ENCODE measurements at places on chromosomes 13 and 19. TPM values are rescaled to one million over a fixed set of nuclear protein-coding genes. Genes with fewer than 3 reads are reported as not detected.

Gene NLRP11
- not detected for total RNA-seq

Gene LAMP1
- 117 TPM for total RNA-seq

Gene PRRG2
- 0.83 TPM for total RNA-seq

Gene IFNL1
- total RNA-seq, result not detected

Gene FFAR1
- not detected for total RNA-seq

Gene ZNF682
- total RNA-seq, result 9.2 TPM

Gene TEX29
- 0.61 TPM for total RNA-seq

Gene OR7C1
- 0.10 TPM for total RNA-seq

Gene SELENOW
- total RNA-seq, result 329 TPM

Gene APOC4
- total RNA-seq, result 0.22 TPM

Gene HCST
- 1.9 TPM for total RNA-seq

Gene PEAK3
- 0.20 TPM for total RNA-seq

Gene SYT5
- 11.5 TPM for total RNA-seq

Gene C13orf42
- 0.06 TPM for total RNA-seq

Gene PRR20A
- total RNA-seq, result not detected

Gene FCAR
- 9.1 TPM for total RNA-seq

Gene KLC3
- 1.1 TPM for total RNA-seq

DNA sequence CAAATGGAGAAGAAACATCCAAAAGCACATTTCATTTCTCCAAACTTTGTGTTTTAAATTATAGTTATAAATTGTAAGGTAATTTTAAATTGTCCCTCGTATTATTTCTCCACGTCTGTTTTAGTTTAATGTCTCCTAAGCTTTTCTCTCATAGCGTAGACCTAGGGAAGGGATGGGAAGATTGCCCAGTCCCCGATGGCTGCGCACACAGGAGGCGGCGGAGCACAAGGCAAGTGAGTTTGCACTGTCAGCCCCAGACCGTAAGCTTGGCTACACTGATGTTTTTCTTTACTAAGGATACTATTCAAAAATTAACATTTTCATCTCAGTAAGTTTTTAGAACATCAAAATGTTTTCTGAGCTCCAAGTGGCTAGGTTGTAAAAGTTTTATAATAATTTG is 72.3 kb downstream of the GPR12 start:
- no peak for DNase-seq

- no peak for DNase-seq
Observed at GRCh38 chr13:71448080-71448630, 418.8 kb downstream of the DACH1 start.

DNA sequence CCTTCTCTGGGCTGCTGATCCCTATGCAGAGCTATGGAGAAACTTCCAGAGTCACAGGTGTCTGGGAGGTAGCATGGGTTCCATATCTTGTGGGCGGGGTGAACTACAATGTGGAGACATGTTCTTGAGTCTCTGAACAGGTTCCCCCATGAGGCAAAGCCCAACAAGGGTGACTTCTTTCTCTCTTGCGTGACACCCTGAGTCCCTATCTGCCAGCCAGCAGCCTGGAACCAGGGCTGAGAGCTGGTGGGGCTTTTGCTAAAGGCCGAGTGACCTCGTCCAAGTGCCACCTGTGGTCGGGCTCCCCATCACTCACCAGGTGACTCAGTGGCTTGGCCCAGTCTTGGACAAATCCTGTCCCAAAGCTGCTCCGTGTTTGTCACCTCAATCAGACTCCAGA is 88.0 kb upstream of the ZNF536 start:
- no peak for DNase-seq

DNA sequence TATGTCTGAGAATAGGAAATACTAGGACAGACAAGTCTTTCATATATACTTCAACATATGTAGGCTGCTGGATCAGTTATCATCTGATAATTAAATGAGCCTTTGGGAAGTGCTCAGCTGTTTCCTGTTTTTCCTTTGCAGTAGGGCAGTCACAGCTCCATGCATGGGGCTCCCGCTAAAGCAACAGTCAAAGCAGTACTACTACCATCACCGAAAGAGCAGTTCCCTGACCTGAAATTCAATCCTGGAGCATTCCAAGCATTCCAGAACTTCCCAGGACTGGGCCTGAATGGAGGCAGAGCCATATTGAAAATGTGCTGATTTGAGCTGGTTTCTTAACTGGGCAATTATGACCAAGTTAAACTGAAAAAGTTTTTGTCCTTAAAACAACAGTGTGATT is 20.5 kb downstream of the MICU2 start:
- no peak for DNase-seq

DNA sequence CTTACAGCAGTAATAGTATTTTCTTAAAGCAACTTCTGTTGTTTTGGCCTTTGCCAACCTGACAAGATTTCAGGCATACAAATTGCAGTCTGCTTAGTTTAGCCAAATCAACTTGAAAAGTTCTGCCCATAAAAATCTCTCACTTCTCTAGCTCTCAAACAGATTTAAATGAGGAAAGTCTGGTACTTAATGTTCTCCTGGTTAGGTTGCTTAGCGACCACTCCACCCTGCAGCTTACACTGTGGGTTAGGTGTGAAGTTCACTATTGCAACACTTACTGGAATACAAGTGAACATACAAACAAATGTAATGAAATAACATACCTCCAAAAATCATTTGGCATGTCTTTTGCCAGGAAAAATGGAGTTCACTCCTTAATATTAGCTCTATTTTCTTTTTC is 178.7 kb upstream of the PCDH9 start:
- peak; percentile 29 for DNase-seq

DNA sequence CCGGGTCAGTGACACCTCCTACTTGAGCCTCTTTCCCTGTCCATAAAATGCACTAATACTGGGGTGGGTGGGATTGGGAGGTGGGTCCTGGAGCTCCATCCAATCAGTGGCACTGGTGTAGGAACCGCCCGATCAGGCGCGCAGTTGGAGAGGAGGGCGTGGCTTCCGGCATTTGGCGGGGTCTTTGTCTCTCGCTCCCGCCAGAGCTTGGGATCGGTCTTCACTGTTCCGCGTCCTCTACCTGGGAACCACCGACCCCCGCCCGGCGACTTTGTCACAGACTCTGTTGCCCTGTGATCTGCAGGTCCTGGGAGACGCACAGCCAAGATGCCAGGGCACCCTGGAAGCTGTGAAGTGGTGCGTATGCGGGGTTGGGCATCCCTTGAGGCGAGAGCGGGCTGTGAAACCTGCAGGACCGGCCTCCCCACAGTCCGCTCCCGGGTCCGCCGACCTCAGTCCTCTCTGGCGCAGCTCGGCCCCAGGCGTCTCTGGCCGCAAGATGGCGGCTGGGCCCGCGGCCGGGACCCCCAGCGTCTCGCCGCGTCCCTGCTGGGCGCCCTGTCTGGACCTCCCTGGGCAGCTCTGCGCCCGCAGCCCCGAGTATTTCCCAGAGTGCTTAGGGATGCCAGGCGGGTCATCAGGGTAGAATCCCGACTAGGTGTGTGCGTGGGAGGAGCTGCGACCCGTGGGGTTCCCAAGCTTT is 41.6 kb upstream of the ZNF730 start:
- peak; percentile 95 for DNase-seq

DNA sequence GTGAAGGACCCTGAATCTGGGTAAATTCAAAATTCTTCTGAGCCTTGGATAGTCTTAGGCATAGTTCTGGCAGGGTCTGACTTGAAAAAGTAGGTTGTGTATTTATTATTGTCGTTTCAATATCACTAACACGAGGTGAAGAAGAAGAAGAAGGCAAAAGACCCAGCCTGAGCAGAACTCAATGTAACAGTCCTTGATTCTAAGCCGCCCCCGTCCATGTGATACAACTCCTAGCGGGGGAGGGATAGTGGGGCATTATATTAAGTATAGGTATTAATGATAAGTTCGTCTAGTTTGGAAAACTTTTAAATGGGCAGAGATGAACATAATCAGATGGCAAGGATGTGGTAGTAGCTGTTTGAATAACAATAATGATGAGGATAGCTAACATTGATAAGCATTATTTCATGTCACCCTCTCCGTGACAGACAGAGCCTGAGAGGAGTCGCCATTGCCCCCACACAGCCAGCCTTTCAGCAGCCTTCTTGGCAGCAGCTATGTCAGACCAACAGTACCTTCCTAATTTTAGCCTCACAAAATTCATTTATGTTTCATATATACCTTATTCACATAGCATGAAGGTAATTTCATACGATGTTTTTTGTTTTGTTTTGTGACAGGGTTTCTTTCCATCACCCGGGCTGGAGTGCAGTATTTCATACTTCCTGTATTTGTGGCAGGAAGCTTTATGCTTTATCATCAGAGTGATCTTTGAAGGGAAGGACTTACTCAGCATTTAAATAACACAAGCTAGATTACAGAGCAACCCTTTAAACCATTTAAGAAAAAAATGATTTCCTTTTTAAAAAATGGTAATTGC is 64.4 kb upstream of the NPAS1 start:
- DNase-seq, result no peak

GRCh38 chr19:8566855-8567254 is 10.4 kb downstream of the MYO1F start:
- no peak for DNase-seq

- DNase-seq, result no peak
Observed at GRCh38 chr13:94218537-94218936, 260.9 kb downstream of the DCT start.

- DNase-seq, result peak; percentile 11
Observed at GRCh38 chr13:31807090-31807541, 67.8 kb downstream of the RXFP2 start.

- DNase-seq, result no peak
Observed at GRCh38 chr13:44403461-44404056, 29.9 kb downstream of the SERP2 start.

GRCh38 chr19:18282021-18282787 is 782 bp upstream of the JUND start:
- DNase-seq, result no peak

GRCh38 chr13:98459171-98459681 is 117.7 kb downstream of the STK24 start:
- DNase-seq, result no peak

DNA sequence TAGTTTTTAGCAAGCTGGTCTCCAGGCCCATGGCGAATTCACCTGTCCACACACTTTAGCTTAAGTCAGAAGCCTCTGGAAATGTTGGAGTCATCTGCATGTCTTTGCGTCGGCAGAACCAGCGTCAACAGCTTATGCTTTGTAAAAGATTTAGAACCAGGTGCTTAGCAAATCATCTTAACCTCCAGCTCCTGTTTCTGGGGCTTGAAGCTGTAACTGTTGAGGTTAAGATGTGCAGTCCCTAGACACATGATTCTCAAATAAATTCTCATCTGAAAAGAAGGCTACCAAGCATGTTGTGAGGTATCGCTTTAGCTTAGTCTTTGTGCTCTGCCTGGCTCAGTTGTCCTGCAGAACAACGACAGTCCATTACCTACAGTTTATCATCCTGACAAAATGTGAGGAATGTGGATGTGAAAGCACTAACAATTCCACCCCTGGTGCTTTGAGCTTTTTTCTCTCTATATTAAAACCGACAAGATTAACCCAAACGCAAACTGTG is 4.4 kb downstream of the EFNB2 start:
- peak; percentile 69 for DNase-seq

- DNase-seq, result no peak
Observed at GRCh38 chr19:31894451-31894850, 451.0 kb upstream of the ZNF507 start.

- DNase-seq, result no peak
Observed at GRCh38 chr13:112754281-112755025, 64.6 kb downstream of the ATP11A start.

GRCh38 chr19:18029617-18030338 is 21.8 kb downstream of the ARRDC2 start:
- no peak for DNase-seq

GRCh38 chr13:21625366-21625765 is 21.4 kb upstream of the MICU2 start:
- peak; percentile 77 for DNase-seq

GRCh38 chr13:32233062-32233461 is 82.1 kb downstream of the ZAR1L start:
- DNase-seq, result peak; percentile 94

GRCh38 chr13:48178126-48178525 is 54.9 kb upstream of the ITM2B start:
- no peak for DNase-seq

- no peak for DNase-seq
Observed at GRCh38 chr13:49042476-49042875, 66.8 kb downstream of the FNDC3A start.

- DNase-seq, result peak; percentile 35
Observed at GRCh38 chr19:29528946-29529645, 3.3 kb downstream of the VSTM2B start.
